ENCODE measurements at places on chromosomes 5 and 9.
A peak's percentile ranks its signal among the peaks of the same experiment; 100 is the strongest.

DNA sequence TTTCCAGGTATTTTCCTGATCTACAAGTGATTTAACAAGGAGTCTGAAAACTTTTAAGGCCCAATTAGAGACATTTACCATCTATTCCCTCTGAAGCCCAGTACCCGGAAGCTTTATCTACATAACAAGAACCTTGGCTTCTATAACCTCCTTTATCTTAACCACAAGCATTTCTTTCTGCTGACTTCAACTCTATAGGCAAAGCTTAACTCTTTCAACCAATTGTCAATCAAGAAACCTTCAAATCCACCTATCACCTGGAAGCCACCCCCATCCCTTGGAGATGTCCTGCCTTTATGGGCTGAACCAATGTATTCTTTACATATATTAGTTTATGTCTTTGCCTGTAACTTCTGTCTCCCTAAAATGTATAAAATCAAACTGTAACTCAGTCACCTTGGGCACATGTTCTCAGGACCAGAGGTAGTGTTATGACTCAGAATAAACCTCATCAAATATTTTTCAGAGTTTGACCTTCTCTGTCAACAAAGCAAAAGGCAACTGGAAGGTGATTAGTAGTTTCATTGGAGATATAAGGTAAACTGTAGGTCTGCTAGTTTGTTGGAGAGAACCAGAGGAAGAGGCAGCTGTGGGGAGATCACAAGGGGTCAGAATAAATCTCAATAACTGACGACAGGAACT is 13.0 kb upstream of the RIMOC1 start:
- DNase-seq, result no peak

DNA sequence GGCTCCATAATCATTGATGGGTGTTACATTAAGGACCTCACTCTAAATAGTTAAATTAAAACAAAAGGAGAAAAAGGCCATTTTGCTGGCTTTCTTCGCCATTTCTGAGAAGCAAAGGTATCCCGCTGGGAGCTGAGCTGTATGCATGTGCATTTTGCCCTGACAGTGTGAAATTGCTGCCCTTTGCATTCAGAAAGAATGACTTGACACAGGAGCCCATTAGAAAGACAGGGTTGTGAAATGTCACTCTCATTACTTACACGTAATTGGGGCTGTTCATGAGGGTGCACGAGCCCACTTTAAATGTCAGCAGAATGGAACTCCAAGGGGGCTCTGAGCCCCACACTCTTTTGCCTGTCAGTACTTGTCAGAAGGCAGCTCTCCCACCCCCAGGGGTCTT is 85.0 kb downstream of the SEMA4D start:
- DNase-seq, result no peak

GRCh38 chr5:149117970-149118369 is 23.3 kb upstream of the ABLIM3 start:
- DNase-seq, result no peak

GRCh38 chr9:87871425-87872078 is 11.1 kb upstream of the SPATA31E1 start:
- DNase-seq, result no peak

DNA sequence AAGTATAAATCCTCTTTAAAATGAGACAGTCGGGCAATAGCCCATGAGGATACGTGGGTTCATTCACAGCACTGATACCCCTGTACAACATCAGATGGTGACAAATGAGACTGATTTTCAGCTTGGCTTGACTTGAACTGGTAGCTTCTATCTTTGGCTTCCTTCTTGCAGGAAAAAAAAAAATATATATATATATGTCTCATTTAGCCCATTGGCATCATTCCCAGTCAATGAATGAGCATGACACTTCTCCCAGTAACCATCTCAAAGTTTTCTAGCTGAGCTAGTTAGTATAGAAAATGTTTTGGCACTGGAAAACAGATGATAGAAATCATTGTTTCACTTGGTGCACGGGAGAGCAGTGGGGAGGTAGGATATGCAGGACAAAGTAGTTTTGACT is 222.5 kb upstream of the TAS2R1 start:
- DNase-seq, result no peak

DNA sequence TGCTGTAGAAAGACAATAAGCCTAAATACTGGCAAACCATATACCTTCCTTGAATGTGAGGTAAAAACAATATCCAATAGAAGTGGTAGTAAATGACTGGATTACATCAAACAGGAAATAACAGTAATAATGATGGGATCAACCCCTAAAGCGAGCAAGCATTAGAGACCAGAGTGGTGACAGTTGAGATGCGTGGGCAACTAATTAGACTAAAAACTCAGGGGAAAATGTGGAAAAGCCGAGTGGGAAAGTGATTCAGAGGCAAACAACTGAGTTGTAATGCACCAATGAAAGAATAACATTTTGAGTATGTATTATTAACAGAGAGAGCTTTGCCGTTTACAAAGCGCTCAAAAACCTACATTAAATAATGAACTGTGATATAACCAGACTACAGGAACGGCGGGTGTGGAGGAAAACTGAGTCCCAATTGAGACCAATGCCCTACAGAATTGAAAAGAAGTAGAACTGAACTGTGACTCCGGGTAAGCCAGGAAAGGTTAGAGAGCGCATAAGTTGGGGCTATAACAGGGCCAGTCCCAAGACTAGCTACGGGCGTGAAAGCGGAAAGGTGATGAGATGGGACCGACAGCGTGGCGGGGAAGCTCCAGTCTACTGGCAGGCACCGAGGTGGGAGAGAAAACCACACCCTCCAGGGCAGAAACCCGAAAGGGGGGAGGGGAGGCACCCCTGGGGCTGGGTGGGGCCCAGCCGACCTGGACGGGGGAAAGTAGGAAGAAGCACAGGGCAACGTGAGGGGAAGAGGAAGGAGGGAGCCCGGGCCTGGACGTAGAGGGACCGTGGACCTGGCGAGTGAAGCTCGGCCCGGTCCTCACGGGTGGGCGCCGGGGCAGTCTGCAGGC is 592 bp downstream of the UBAP2 start:
- no peak for DNase-seq

- DNase-seq, result no peak
These were observed 167.6 kb upstream of the WWC1 start for GRCh38 chr5:168123631-168124528.

DNA sequence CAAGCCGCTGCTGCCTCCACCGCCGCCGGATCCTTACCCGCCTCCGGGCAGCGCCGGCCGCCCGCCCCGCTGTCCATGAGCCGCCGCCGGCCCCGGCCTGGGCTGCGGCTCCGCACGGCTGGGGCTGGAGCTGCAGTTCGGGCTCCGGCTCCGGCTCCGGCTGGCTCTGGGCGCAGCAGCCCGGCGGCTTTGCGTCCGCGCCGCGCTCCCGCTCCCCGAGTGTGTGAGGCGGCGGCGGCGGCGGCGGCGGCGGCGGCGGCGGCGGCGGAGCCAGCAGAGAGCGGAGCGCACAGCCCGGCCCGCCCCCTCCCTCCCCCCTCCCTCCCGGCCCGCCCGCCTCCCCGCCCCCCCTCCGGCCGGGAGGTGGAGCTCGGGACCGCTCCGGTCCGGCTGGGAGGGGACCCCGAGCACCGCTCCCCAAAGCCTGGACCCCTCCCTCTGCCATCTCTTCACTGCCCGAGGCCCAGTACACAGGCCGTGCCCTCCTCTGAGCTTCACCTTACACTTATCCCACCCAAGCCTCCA is at the start of gene PCDH1:
Gene PCDH1, minus strand, starts transcription at position 225 of the 525 bp plus-strand sequence. Its CDS starts 148 bp downstream, at position 77.
- DNase-seq, result peak; percentile 75

All from hippocampal formation (tissue), 2 donors.